EH (cell line): ENCODE measurements at places on chromosomes 4 and X.

GRCh38 chrX:18900401-18900976 is 83.4 kb downstream of the PHKA2 start:
- no peak for DNase-seq

DNA sequence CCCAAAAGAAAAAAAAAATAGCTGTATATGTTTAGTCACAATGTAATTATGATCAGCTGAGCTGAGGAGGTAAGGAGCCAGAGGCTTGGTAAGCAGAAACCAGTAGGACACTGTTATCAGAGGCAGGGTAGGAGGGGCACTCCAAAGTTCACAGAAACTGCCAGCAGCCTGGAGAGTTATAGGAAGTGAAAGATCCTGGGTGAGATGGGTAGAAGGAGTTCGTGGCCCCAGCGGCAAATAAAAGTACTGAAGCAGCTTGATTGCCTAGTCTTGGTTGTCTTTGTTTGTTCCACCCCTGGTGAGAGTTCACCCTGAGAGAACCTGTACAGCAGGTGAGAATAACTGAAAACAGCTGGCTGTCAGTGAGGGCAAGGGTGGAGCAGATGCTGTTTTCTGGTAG is 340.8 kb downstream of the ADGRL3 start:
- no peak for DNase-seq

DNA sequence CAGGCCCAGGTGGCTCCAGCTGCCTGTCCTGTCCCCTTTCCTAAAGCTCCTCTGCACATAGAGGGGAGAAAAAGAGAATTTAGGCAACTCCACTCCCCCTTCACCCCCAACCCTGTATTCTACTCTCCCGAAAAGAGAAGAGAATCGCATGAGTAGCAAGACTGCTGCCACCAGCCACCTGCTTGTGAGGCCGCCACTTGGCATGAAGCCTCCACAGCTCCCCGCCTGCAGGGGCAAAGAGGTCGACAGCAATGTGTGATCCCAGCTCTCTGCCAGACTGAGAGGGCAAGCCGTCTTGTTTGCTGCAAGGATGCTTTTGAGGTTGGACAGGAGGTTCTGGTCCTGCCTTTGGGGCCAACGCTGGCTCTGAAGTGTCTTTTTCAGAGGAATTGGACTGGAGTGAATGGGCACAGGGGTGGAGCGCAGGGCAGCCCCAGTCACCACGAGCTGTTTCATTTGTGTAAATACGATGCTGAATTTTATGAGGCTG is 77.1 kb downstream of the STARD8 start:
- DNase-seq = no peak

DNA sequence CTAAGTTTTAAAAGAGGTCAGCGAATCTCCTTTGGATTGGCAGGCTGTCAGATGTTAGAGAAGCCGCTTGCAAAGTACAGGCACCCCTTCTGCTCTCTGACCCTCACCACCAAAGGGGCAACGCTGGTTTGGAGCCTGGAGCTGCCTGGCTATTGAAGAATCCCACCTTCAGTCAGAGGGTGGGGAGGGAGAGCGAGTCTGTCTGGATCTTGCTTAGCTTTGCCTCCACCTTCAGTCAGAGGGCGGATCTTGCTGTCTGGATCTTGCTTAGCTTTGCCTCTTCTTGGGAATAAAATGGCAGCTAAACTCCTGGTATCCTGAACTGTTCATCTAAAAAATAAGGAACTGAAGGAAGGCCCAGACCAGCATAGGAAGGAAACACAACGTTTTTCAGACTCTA is 7.3 kb downstream of the CCDC110 start:
- no peak for DNase-seq

- DNase-seq = no peak
Measured at GRCh38 chrX:73289039-73289438, 74.4 kb upstream of the NAP1L2 start.

DNA sequence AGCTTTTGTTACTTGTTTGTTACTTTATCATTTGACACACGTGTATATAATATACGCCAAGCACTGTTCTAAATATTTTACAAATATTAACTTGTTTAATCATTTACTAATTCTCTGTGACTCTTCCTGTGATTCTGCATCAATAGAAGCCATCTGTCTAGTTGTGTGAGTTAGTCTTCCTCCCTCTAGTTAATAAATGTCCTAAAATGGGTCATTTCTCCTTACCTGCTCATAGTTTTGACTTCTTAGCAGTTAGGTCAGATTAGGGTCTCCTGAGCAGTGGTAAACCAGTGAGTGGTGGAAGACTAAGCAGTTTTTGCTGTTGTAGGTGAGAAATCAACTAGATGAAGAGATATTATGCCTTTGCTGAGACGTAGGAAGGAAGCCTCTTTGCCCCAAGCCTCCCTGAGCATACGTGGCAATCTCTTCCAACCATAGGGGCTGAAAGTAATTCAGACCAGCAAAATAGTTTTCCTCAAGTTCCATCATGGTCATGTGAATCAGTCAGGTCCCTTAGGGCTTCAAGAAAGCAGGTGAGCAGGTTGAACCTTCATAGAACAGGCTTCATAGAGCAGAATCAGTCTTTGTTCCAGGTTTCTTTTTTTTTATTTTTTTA is 38.7 kb upstream of the THOC2 start:
- no peak for DNase-seq

DNA sequence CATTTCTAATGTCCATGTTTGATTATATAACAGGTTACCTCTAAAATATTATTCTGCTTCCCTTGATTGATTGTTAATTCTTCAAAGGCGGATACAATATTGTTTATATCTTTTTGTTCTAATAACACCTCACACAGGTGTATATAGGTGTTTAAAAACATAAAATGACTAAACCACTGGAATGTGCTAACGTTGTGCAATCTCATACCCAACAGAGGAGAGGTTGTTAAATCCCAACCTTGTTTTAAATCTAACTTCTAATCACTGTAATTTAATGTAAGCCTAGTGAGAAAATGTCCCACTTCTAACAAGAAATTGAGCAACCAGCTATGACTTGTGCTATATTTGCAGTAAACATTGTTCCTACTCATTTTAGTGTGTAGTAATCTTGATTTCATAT is 1.3 kb downstream of the ODAM start:
- DNase-seq = no peak

GRCh38 chrX:74519870-74520269 is 94.6 kb downstream of the RLIM start:
- DNase-seq = no peak

GRCh38 chrX:44012484-44013096 is 39.4 kb upstream of the NDP start:
- peak; percentile 57 for DNase-seq

DNA sequence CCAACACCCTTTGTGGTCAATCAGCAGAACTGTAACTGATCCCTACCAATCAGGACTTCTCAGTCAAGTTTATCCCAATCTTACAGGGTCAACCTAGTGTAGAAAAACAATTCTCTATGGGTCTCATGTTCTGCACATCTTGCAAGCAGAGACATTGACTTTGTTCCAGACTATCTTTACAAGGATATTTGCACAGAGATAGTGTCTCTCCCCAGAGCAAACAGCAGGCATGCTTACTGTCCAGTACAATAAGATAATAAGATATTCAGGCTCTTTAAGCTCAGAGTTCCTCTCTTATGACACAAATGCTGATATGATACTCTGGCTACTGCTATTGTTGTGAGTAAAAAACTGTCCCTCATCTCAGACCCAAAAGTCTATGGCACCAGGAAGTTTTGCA is 53.2 kb downstream of the ACSL4 start:
- DNase-seq = no peak

DNA sequence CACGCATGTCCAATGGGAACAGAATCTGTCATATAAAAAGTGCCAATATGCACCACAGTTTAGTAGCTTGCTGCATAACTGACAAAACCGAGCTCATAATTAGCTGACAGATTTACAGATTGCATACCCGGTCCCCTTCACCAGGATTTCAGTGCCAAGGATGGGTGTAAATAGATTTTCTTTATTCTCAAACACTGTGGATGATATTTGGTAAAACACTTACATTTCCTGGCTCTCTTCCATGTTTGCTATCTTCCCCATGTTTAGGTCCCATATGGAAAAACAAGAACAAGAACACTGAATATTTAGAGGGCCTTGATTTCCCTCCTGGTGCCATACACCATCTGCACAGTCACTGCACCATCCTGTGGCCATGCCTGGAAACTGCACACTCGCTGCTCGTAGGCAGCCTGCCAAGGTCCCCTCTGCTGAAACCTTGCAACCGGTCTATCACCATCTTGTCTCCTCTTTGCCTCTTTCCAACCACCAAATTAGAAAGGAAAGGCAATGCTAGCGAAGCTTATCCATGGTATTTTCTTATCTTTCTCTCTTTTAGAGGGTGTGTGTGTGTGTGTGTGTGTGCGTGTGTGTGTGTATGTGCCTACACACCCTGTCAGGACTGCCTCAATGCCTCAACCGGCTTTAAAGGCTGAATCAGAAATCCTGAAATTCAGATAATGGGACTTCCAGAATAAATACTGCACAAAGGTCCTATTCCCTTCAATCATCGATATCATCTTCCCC is 124.2 kb upstream of the MBNL3 start:
- DNase-seq = peak; percentile 5

DNA sequence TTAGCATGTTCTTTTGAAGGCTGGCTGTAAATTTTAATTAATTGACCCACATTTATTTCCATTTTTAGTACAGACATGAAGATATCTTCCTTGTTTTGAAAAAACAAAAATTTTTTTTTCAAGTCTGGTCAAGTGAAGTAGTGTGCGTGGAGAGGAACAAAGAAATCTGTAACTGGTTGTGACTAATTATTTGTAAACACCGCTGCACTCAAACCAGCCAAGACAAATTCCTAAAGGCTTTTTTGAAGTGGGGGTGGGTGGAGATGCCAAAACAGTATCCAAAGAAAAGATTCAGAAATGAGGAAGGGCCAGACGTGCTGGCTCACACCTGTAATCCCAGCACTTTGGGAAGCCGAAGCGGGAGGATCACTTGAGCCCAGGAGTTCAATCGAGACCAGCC is 88.3 kb downstream of the SHROOM2 start:
- no peak for DNase-seq

DNA sequence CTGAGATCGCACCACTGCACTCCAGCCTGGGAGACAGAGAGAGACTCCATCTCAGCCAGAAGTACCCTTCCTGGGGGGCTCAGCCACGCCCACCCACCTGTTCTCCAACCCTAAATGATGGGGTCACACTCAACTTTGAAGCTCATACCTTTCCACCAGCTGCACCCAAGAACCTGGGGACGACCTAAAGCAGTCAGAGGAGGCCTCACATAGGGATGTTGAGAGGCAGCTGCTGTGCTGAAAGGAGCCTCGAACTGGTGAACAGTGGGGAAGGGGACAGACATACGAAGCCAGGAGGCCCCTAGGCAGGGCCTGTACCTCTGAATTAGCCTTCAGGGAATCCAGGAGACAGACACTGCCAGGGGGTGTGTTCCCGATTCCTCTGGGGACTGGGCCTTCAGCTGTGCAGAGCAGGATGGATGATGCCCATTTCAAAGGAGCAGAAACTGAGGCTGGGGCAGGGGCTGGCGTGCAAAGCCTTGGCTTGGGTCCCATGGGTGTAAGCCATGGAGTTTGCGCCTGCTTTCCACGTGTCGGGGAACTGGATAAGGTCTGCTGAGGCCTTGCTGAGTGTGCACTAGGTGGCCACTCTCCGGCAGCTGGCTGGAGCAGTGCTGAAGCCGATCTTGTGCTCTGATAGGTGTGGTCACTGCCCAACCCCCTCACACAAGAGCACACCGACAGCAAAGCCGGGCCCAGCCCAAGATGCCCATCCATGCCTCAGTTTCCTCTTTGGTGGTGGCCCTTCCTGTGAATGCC is 130.8 kb downstream of the CPZ start:
- no peak for DNase-seq

GRCh38 chr4:1290165-1290977 is 680 bp downstream of the MAEA start:
- peak; percentile 25 for DNase-seq

GRCh38 chr4:75172551-75172950 is 239.6 kb downstream of the PARM1 start:
- no peak for DNase-seq

GRCh38 chrX:11751261-11751660 is 6.8 kb upstream of the MSL3 start:
- no peak for DNase-seq

GRCh38 chr4:17654701-17655100 is 40.3 kb downstream of the MED28 start:
- no peak for DNase-seq

GRCh38 chr4:74402692-74403456 is 37.9 kb downstream of the EREG start:
- DNase-seq = no peak

- DNase-seq = no peak
Measured at GRCh38 chr4:121208244-121209007, 44.3 kb upstream of the TNIP3 start.

DNA sequence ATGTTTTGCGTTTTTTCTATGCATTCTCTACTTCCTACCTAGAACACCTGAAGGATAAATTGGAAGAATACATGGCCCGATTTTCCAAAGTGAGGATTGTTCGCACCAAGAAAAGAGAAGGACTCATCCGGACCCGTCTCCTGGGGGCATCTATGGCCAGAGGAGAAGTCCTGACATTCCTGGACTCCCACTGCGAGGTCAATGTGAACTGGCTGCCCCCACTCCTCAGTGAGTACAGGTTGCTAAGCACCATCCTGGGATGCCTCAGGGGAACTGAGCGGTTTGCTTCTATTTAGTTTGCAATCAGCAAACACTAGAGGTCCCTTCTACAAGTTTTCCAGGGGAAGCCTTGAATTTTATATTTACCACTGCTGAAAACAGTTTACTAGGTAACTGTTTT is 359.3 kb upstream of the GALNT7 start:
- no peak for DNase-seq

GRCh38 chr4:81343046-81343445 is 128.0 kb upstream of the PRKG2 start:
- no peak for DNase-seq

DNA sequence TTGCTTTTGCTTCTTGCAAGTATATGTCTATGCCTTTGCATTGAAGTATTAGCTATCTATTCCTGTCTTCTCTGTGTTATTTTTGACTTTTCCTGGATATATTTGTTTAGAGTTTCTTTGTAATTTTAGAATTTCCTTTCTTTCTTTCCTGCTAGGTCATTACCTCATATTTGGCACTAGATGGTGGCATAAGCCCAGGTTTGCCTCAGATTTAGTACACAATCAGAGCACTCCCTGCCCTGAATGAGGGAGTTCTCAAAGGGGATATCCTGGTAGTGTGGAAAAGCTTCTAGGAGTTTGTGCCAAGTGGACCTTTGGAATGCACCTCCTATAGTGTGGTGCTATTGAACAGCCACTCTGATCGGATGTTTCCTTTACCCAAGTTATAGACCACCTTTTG is 181.6 kb downstream of the UGT8 start:
- peak; percentile 18 for DNase-seq
